Stimulated activated CD8-positive, alpha-beta memory T cell treated with anti-CD3 and anti-CD28 coated beads, Interleukin-7, amount 100 ng/mL, for 1 hour (primary cell): ENCODE measurements at places on chromosomes 7 and 10.

DNA sequence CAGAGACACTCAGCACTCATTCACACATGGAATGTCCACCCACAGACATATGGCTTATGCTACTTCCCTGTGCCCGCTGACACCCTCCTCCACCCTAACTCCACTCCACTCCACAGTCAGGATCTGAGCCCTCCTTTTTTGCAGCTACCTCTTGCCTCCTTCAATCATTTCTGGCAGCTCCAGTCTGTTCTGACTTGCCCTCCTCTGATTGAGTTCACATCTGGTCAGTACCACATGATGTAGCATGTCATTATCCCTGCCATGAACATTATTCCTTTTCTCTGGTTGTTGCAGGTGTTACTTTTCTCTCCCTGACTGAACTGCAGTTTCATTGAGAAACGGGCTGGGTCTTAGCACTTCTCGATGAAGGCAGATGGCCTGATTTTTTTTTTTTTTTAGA, 130.1 kb upstream of the EGR2 start:
- no peak for DNase-seq

DNA sequence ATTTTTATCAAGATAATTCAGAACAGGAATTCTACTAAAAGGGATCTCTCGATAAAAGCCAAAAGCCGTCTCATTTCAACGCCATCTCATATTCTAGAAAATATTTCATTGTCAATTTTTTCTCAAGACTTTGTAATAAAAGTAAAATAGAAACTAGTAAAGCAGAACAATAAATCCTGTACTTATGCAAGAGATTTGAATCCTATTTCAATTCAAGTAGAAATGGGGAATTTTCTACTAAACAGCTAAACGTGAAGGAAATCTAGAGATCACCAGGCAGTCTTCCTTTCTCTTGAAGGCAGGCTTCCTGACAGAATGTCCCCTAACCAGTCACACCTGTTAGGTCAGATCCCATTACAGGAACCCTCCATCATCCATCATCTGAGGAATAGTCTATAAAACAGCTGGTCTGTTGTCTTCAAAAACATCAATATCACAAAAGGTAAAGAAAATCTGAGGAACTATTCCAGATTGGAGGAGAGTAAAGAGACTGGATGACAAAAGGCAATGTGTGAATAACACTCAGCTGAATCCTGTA, 23.7 kb downstream of the USP6NL start:
- no peak for DNase-seq

DNA sequence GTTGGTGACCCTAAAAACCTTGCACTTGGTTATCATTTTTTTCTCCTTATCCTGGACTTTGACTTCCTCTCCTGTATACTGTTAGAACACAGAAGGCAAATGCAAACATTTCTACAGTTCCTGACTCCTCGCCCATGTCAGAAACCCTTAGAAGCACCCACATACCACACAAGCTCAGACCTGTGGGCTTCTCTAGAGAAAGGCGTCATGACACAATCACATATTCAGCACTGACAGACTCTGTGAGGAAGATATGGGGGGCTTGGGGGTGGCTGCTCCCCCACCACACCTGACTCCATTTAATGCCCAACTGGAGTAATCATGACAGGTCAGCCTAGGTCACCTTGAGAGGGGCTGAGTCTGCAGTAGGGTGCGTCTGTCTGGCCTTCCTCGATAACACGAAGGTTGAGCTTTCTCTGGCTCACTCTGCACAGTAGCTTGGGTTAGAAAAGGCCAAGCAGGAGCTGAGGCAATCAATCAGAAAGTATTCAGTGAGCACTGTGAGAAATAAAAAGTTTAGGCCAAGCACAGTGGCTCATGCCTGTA, 50.9 kb downstream of the CCDC3 start:
- DNase-seq, result no peak

DNA sequence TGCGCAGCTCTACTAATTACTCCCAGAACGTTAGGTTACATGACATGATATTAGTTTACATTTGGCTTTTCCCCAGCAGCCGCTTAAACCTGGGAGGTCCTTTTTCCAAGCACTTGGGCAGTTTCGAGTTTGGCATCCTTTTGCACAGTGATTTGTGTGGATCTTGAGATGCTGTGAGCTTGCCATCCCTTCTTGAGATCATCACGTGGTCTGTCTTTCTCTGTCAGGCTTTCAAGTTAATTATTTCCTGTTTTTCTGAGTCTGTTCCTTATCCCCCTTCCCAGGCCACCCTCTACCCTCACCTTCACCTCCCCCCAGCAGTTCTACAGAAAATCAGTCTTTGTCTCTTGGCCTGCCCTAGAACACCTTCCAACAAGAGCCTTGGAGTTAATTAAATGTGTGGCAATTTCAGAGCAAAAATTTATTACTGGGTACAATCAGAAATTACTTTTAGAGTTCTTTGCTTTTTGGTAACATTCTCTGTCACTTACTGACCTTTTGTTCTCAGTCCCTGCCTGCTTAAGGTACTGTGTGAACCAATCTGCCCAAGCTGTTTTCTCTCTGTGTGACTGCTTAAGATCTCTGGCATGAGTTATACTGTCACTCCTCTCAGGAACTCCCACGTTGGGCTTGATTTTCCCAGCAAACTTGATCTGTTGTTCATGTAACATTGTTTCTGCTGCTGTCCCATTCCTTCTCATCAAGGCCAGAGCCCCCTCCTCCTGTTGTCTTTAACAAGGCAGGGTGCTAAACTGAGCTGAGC, 3.1 kb upstream of the SLF2 start:
- no peak for DNase-seq

GRCh38 chr10:45155784-45156183, 155.1 kb downstream of the ZNF22 start:
- DNase-seq, result no peak

DNA sequence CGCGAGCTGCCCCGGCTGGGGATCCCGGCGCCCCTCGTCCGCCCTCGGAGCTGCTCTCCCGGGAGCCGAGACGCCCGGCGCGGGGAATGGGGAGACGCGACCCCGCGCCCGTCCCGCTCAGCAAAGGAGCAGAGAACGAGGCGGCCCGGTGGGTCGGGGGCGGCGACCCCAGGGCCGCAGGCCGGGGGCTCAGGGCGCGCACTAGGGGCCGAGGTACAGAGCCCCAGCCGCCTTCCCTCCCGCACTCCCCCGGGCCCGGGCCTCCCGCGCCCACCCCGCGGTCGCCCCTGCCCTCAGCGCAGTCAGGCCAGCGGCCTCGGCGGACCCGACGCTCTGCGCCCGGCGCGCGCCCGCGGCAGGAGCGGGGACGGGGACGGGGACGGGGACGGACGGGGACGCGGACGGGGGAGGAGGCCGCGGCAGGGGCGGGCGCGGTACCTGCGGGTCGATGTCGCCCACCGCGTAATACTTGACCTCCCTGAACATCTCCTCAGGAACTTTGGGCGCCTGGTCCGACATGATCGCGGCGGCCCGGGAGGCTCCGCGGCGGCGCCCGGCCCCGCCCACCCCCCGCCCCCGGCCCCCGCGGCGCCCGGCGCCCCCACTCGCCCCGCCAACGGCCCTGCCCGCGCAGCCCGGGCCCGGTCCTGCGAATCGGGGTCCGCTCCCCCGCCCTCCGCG, 373 bp downstream of the PAXIP1 start:
- no peak for DNase-seq

DNA sequence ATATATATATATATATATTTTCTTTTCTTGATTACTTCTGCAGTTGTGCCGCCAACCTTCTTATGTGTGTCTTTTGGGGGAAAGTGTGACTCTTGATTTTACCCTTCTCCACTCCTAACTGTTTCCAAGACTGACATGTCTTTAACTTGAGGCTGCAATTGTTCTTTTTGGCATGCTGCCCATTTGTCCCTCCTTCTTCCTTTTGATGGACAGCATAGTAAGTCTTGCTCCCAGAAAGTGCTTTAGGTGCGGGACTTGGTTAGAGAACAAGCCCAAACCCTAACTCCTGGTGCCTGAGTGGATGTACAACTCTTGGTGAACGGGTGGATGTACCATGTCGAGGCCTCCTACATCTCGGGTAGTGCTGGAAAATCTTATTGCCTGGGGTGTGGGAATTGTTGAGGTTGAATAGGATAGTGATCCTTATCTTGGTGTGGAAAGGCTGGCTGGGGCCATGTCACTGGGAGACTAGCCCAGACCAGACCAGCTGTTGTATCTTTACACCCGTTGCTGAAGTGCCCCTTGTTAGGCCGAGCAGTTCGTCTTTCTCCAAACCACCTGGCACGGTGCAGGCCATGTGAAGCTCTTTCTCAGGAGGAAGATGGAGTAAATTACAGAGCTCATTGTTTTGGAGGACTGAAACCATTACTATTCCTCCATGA, 16.3 kb downstream of the TCF7L2 start:
- no peak for DNase-seq

DNA sequence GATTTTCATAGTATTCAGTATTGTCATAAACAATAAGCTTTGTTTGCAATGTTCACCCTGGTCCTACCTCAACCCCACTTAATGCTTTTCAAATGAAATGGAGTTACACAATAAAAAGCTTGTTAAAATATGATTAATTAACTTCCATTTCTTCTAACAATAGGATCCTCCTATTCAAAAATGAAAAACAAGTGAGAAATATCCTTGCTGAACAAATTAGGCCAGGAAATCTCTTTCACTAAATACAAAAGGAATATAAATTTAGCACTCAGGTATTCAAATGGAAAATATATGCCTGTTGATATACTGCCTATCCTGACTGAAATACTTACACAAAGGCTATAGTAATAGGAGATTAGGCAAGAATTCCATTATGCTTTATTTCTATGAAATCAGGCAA, 323.4 kb upstream of the GRM3 start:
- no peak for DNase-seq

DNA sequence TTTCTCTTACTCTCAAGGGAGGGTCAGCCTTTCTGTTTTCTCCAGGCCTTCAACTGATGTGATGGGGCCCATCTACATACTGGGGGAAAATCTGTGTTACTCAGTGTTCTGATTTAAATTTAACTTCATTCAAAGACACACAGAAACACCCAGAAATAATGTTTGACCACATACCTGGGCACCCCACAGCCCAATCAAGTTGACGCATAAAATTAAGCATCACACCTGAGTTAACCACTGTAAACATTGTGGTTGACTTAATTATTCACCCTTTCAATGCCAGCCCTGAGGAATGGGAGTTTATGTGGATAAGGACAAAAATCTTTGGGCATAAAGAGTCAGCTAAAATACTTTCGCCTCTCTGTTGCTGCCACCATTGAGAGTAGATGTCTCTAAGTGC, 10.0 kb upstream of the CHN2 start:
- no peak for DNase-seq

DNA sequence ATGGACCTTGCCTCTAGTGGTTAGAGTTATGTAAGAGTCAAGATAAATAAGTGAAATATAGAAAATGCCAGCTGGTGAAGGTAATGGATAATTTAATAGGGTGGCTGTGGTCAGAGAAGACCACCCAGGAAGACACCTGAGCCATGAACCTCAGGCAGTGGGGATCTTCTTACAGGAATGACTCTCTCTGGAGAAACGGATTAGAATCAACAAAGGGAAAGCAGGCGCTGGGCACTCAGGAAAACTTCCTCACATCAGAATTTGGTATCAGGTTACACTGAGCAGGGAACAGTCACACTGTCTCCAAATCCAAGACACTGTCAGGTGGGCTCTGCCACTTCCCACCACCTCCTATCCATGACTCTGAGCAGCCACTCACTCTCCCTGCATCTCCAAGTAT, 132.6 kb downstream of the DYNC2I1 start:
- no peak for DNase-seq

GRCh38 chr7:14851610-14852009, 50.9 kb downstream of the DGKB start:
- DNase-seq, result no peak

- DNase-seq, result no peak
Measured at GRCh38 chr10:16199216-16199615, 237.6 kb upstream of the PTER start.

DNA sequence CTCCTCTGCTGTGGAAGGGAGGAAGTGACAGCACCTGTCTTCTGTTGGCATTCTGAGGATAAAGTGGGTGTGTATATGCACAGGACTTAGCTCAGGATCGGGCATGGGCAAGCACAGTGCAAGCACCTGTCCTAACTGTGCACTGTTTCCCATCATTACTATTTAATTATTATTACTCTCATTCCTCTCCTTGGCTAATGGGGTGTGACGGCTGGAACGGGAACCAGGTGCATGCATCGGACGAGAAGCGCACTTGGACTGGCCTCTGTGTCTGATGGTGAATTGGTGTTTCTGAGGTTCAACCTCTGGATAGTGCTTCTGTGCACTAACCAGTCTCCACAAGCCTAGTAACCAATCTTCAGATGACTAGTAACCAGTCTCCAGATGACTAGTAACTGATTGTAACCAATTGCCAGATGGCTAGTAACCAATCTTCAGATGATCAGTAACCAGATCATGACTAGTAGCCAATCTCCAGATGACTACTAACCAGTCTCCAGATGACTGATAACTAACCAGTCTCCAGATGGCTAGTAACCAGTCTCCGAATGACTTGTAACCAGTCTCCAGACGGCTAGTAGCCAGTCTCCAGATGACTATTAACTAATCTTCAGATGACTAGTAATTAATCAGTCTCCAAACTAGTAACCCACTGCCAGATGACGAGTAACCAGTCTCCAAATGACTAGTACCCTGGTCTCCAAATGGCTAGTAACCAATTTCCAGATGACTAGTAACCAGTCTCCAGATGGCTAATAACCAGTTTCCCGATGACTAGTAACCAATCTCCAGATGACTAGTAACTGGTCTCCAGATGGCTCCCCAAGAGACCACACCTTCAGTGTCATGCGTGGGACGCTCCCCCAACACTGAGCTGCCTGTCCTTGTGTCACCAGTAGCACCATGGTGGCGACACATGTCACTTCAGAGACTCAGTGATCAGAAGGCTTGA, 85.8 kb downstream of the PAXIP1 start:
- DNase-seq, result no peak

DNA sequence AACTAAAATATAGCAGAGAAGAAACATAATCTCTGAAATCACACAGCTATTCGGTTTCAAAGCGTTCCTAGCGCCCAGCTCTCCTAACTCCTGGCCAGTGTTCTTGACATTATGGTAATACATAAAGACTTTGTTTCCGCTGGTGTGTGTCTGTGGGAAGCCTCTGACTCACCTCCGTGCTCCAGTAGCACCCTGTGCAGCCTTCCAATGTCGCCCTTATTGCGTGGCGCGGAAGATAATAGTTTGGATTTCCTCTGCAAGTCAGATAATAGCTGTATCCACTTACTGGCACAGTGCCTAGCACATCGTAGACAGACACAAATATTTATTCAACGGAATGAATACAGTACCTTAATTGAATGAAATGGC, 570 bp downstream of the BMS1 start:
- no peak for DNase-seq

DNA sequence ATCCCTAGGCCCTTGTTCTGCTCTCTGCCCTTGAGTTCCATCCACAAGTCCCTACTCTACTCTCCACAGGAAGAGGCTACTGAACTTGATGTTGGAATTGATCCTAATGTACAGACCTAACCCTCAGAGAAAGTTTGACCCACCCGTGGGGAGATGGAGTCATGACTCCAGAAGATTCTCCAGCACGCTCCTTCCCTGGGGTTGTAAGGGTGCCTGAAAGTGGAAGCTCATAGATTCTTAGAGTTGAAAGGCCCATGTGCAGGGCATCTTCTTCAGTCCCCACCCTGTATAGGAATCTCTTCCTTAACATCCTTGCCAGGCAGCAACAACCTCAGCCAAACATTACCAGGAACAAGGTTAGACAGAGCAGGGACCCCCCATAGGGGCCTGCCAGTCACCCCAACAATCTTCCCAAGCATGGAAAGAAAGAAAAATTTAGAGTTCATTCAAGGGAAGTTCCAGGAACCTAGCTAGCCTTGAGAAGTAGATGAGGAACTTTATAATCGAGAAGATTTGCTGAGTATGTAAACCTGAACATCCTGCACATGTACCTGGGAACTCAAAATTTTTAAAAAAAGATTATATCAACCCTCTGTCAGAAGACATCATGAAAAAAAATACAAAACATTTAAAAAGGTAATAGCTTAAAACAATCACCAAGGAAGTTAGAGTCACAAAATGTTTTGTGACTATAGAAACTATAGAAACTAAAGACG, 49.5 kb downstream of the THNSL1 start:
- DNase-seq, result no peak
